Cardiac muscle cell (in vitro differentiated cells and primary cell): ENCODE measurements at places on chromosomes 2 and 18.
A peak's percentile ranks its signal among the peaks of the same experiment; 100 is the strongest.

- DNase-seq, result no peak
Observed at GRCh38 chr2:199163613-199164458, 293.9 kb downstream of the SATB2 start.

GRCh38 chr2:184743096-184743495 is 144.8 kb downstream of the ZNF804A start:
- DNase-seq, result no peak

DNA sequence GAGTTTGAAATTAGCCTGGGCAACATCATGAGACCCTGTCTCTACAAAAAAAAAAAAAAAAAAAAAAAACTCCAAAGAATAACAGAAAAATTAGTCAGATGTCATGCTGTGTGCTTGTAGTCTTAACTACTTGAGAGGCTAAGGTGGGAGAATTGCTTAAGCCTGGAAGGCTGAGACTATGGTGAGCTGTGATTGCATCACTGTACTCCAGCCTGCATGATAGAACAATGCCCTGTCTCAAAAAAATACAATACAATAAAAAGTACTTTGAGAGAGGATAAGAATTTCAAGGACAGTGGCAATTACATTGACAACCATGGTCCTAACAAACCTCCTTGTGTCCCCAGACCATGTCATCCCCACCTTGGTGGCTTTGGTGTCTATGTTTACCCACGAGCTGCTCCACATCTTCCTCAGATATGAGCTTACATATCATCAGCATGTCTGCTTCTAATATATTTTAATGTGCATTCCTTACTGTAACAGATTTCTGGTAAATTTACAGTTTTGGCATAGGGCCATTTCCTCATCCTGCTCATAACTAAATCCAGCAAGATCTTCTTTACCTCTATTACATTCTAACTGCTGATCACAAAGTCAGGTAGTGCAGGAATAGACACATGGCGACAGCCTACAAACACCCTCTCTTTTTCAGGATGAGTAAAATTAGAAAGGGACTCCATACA is 437.7 kb upstream of the HNRNPA3 start:
- no peak for DNase-seq

DNA sequence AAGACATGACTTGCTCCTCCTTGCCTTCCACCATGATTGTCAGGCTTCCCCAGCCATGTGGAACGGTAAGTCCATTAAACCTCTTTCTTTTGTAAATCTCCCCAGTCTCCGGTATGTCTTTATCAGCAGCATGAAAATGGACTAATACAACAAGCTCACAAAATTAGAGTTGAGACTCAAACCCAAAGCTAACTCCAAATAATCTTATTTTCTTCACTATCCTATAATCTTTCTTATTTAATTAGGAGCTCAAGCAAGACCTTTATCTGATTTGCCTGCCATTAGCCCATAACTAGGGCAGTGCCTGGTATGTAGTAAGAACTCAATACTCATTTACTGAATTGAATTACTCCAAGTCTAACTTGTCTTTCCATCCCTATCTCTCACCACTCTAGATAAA is 289.2 kb downstream of the SUCLG1 start:
- DNase-seq, result no peak

DNA sequence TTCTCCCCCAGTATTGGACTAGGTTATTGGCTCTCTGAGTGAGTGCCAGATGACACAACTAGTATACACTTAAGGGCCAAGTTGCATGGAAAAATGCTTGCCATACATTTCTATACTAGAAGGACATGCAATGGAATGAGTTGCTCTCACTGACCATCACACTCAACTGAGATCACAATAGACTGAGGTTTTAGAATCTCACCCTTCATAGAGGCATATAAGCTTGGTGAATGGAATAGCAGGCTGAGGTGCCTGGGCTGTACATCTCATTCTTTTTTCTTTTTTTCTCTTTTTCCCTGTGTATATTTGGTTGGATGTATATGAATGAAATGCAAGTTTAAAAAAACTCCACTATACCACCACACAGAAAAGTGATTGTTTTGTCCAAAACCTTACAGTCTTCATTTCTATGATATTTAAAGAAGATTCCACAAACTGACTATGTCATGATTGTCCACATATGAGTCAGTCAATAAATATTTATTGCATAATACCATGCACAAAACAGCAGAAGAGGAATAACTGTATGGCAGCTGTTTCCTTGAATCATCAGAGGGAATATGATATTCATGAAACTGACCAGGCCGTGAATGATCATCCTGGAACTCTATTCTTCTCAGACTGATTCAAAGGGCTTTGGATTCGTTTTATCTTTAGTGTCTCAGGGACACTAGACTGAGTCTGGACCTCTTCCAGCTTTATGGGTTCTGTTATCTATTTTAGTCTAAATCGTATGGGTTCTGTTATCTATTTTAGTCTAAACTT is 122.6 kb upstream of the STK17B start:
- DNase-seq, result no peak

DNA sequence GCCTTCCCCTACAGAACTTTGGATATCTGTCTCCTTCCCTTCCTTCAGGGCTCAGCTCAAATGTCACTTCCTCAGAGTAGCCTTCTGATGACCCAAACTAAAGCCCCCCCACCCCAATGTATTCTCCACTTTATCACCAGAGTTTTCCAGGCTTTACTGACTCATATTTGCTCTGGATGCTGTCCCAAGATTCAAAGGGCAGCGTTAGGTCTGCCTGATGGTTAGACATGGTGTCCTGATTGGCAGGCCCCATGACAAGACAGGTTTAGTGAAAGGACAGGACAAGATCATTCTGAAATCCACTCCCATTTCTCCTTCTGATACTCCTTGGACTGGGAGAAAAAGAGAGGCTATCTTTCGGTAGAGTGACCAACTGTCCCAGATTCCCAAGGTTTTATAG is 22.6 kb upstream of the RPIA start:
- DNase-seq, result no peak

- no peak for DNase-seq
Observed at GRCh38 chr18:43964666-43965065, 687.4 kb upstream of the SYT4 start.

DNA sequence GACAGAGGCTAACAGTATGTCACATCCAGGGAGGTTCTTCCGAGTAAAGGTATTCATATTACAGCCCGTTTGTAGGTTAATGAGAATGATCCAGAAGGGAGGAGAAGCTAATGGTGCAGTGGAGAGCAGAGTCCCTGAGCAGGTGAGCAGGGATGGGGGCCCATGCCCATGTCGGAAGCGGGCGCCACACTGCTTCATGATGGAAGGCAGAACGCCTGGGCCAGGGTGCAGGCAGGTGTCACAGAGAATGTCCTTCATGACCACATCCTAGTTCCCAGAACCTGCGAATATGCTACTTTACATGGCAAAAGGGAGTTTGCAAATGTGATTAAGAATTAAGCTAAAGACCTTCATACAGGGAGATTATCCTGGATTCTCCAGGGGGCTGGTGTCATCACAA is 4.0 kb downstream of the HES6 start:
- no peak for DNase-seq

DNA sequence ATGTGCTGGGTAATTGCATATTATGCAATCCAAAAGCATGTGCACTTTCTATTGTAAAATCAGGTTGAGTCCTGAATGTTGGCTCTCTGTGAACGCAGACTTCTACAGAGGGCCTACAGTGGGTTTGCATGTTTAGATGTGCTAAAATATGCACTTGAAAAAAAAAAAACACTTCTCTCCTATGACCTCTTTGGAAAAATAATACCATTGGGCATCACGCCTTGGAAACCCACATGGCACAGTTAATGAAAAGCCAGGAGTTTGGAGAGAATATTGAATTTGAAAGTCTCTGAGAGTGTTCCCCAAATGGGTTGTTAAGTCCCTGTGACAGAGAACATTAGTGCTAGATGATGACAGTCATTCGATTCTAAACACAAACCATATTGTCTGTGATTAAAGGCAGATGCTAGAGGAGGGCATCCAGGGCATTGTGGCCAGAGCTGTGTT is 710.4 kb upstream of the PIK3C3 start:
- DNase-seq, result no peak

- DNase-seq, result no peak
Observed at GRCh38 chr18:43635397-43635796, 358.1 kb upstream of the SYT4 start.

DNA sequence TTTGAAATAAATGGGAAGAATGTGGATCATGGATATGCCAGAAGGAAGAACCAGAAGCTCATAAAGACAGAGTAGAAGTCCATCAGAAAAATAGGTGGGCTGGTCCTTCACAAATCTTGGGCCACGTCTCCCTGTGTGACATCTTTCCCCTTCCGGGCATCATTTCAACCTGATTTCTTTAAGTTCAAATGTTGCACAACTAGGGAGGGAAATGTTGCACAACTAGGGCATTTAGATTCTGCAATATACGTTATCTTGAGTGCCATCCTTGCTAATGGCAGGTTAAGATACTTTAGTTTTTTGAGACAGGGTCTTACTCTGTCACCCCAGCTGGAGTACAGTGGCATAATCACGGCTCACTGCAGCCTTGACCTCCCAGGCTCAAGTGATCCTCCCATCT is 129.6 kb downstream of the CERS6 start:
- no peak for DNase-seq

GRCh38 chr2:120673571-120674061 is 62.1 kb upstream of the GLI2 start:
- DNase-seq, result no peak

GRCh38 chr2:9613291-9613690 is 17.5 kb downstream of the YWHAQ start:
- DNase-seq, result peak; percentile 82

DNA sequence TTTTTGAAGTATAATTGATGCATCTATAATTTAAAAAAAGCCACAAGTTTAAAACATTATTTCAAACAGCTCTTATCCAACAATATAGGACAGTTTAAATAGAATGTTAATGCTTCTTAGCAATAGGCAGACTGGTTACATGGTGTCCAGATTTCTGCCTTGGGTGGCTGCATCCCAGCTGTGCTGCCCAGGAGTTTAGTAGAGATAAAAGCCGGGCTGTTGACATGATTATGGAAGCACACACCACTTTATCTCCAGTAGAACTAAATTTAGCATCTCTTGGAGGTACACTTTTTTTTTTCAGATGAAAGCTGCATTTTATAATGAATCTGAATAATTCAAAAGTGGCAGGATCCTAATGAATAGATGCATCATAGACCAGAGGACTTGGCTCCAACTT is 309.7 kb downstream of the PLCL1 start:
- DNase-seq, result no peak

- DNase-seq, result no peak
Observed at GRCh38 chr2:65687614-65688013, 255.2 kb upstream of the SPRED2 start.

GRCh38 chr18:45565280-45565970 is 49.9 kb upstream of the SLC14A2 start:
- DNase-seq, result no peak

GRCh38 chr2:195795879-195796278 is 138.9 kb downstream of the SLC39A10 start:
- DNase-seq, result no peak
